Activated CD4-positive, CD25-positive, alpha-beta regulatory T cell (primary cell): ENCODE measurements at places on chromosomes 5 and 9.

- no peak for DNase-seq
Observed at GRCh38 chr5:100777680-100778300, 125.3 kb downstream of the ST8SIA4 start.

GRCh38 chr9:97840521-97840920, 12.5 kb upstream of the FOXE1 start:
- no peak for DNase-seq

- DNase-seq = no peak
Observed at GRCh38 chr9:16103620-16104397, 551.0 kb downstream of the CCDC171 start.

DNA sequence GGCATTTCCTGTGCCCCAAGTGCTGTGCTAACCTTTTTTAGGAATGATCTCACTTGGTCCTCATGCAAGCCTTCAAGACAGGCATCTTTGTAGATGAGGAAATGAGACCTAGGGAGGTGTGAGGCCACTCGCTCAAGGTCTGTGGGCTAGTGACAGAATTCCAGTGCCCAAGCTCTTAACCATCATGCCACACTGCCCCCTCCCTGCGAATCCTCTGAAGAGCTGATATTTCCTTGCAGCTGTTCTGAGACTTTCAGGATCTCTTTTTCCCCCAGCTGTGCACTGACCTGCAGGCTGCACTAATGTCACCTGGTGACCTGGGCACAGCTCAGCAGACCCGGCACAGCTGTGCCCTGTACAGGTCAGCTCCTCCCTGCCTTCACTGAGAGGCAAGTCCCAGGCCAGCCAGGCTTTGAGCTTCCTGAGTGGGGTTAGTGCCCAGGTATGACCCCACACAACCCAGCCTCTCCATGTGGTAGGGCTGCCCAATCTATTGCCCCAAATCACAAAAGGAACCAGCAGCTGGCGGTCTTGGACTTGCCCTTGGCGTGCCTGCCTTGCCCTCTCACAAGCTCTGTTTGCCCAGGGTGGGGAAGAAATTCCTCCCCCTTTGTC, 32.7 kb downstream of the MORN5 start:
- no peak for DNase-seq

DNA sequence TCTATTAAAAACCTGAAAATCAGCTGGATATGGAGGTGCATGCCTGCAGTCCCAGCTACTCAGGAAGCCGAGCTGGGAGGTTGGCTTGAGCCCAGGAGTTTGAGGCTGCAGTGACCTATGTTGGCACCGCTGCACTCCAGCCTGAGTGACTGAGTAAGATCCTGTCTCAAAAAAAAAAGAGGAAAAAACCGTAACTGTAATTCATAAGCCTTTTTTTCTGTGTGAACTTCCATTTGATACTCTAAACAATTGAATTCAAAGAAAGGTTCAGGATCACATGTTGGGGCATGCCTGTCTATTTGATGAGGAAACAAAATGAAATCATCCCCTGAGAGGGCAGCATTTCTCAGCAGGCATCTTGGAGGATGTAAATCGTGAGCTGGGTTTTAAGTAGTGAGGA, 38.8 kb downstream of the ITGA2 start:
- DNase-seq = no peak

DNA sequence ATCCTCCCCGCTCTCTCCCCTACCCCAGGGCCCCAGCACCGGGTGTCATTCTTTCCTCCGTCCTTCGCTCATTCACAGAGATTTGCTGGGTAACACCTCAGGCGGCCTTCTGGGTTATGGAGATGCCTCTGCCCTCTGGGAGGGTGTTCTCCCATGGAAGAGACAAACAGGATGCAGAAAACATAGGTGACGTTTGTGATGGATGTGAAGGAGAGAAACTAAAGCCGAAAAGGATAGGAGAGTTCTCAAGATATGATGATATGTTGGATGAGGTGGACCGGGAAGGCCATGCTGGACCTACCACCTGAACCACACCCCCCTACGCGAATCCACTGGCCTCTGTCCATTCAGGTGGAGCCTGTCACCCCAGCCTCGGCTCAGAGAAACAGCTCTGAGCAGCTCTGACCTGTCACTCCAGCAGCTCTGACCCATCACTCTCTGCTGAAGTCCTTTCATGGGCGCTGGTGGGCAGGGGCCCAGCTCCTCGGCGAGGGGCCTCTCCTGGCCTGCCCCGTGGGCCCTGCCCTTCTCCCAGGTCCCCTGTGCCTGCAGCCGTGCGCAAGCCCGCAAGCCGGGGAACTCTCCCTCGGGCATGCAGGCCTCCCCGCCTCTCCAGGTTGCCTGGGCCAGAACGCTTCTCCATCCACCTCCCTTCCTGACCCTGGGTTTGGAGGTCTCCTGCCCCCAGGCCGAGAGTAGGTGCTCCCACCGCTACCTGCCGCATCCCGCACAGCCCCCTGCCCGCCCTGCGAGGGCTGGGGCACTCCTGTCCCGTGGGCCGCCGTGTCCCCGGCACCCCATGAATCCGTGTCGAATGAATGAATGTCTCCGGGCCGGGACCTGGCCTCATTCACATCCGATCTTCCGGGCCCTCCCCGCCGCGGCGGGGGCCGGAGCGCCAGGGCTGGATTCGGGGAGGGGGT, 717 bp upstream of the NCS1 start:
- no peak for DNase-seq

DNA sequence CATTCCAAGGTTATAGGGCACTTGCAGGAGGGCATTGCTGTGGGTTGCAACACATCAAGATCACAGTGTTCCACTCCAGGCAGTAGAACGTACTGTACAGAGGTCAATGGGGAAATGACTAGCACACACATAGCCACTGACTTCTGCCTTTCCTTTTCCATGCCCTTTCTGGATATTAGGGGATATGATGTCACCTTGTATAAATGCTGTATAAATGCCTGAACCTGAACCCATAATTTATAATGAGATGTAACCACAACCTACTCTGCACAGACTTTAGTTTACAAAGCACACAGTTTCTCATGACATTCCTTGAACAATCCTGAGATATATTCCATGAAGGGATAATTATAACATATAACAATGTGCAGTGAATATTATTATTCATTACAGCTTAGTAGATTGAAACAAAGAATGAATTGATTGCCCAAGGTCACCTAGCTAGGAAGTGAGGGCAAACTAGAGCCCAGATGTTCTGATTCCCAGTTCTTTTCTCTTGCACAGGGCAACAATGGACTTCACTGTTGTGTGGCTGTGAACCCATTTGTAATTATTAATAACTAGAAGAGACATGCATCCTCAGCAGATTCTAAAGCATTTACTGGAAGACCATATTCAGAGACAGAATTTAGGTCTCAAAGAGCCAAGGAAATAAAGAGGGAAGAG, 5.6 kb upstream of the ABLIM3 start:
- DNase-seq = no peak

DNA sequence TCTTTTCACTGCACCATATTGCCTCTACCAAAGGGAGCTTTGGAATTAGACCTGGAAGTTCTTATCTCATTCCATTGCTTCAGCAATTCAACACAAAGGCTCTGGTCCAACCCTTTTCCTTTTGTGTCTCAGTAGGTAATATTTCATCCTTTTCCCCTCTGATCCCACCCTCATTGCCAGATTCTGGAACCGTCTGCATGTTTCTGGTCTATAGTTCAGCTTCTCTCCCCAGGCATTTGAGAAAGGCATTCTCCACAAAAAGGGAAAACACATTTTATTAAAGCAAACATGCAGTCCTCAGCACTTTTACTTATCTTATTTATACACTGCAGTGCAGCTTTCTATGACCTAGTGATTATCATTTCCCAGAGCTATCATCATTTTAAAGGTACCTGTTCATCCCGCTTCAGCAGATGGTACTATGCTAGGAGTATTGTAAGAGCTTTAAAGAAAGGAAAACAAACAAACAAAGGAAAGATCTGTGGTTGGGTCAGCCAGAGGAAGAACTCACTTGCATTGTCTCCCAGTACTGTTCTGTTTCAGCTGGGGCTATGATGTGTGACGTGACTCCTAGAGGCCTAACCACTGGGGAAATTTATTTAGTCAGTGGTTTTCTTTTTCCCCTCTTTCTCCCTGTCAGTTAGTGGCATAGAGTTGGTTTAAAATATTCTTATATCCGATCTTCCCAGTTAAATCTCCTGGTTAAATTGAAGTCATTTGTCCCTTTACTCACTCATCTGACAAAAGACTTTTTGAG, 269.2 kb downstream of the TMEM38B start:
- no peak for DNase-seq
